Muscle of arm (tissue), 14 donors: ENCODE measurements at places on chromosomes 1 and 21. TPM values are rescaled to one million over a fixed set of nuclear protein-coding genes. Genes with fewer than 3 reads are reported as not detected.

HSD11B1 gene
- polyA plus RNA-seq, result 0.24 TPM

GRCh38 chr1:25844536-25845337 lies 14.5 kb downstream of the AUNIP start:
- DNase-seq, result no peak

SERINC2 gene
- 28.9 TPM for polyA plus RNA-seq

GRCh38 chr1:14842361-14842760 lies 243.9 kb downstream of the KAZN start:
- DNase-seq, result no peak

DNA sequence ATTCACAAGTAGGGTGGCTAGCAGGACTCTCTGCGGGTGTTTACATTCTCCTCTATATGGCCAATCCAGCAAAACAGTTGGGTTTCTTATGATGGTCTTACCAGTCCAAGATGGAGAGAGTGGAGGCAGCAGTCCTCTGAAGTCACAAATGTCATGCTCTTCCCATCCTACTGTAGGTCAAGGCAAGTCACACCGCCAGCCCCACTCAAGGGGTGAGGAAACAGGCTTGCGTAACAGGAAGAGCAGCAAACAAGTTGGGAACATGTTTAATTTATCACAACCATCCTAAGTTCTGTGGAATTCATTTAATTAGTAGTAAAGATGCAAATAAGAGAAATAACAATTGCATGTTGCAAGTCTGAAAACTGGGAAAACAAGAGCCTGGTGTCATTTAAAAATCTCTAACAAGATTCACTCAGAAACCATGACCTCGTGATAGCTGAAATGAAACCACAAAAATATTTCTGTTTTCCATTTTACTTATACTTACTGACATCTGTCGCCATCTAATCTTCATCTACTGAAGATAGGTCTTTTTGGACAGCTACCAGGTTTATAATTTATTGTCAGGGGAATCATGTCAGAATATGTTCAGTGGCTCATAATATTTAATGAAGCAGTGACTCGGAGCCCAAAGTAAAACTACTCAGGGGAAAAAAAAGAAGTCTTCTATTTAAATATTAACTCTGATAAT lies 349.1 kb upstream of the FMN2 start:
- DNase-seq, result no peak
